ENCODE measurements at places on chromosomes 7 and 10.

- DNase-seq = no peak
Observed at GRCh38 chr10:112938808-112939482, 11.1 kb upstream of the TCF7L2 start.

- no peak for DNase-seq
Observed at GRCh38 chr10:58265249-58265648, 2.4 kb downstream of the IPMK start.

GRCh38 chr10:110059925-110060324, 52.1 kb downstream of the ADD3 start:
- no peak for DNase-seq

GRCh38 chr7:40015790-40016296, 65.8 kb downstream of the CDK13 start:
- no peak for DNase-seq

DNA sequence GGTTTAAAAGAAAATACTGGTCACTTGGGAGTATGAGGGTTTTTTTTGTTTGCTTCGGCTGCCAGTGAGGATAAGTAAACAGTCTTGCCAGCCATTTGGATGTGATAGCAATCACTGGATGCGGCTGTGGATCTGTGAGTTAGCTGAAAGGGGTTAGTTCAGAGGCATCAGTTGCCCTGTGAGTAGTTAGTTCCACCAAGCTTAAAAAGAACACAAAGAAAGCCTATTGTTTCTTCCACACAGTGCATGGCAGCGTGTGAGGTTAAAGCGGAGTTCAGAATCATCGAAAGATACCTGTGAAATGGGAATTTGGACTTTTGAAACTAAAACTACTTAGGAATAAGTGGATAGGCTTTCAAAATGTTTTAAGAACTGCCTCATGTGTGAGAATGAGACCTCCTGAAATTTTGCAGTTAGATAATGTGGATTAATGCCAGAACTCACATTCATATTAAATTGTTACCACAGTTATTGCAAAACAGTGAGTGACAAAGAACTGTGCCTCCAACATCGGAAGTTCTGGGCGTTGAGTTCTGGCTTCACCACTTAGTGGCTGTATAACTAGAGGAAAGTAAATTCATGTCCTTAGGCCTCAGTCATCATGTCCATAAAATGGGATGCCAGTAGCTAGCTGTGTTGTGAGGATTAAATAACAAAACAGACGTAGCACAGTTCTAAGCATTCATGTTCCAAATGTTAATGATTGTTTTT, 31.3 kb downstream of the KIAA1217 start:
- DNase-seq = no peak

GRCh38 chr7:17965603-17966002, 25.3 kb upstream of the SNX13 start:
- no peak for DNase-seq

DNA sequence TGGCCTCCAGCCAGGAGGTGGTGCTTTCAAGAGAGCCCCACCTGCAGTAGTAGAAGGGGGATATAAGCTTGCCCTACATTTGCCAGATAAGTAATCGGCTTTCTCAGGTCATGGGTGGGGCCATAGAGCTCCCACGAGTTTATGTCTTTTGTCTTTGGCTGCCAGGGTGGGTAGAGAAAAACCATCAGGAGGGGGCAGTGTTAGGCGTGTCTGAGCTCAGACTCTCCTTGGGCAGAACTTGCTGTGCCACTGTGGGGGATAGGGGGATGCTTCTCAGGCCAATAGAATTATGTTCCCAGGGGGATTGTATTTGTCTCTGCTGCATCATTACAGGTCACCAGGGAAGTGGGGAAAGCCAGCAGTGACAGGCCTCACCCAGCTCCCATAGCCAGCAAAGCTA, 12.3 kb upstream of the MRPS33 start:
- DNase-seq = no peak

- no peak for DNase-seq
Observed at GRCh38 chr10:114810926-114811325, 10.7 kb upstream of the FHIP2A start.

GRCh38 chr10:101894742-101895141, 51.1 kb upstream of the KCNIP2 start:
- no peak for DNase-seq

- DNase-seq = no peak
Observed at GRCh38 chr7:2813350-2814185, 30.5 kb downstream of the GNA12 start.

DNA sequence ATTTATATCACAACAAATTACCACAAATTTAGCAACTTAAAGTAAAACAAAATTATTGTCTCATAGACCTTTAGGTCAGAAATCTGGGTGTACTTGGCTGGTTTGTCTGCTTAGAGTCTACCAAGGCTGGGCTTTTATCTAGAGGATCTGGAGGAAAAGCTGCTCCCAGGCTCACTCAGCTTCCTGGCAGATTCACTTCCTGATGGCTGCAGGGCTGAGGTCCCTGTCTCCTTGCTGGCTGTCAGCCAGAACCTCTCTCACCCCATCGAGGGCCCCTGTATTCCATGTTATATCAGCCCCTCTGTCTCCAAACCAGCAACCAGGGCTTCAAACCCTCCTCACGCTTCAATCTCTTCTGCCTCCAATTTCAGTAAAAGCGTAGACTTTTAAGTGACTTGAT, 734.9 kb downstream of the NRG3 start:
- no peak for DNase-seq

DNA sequence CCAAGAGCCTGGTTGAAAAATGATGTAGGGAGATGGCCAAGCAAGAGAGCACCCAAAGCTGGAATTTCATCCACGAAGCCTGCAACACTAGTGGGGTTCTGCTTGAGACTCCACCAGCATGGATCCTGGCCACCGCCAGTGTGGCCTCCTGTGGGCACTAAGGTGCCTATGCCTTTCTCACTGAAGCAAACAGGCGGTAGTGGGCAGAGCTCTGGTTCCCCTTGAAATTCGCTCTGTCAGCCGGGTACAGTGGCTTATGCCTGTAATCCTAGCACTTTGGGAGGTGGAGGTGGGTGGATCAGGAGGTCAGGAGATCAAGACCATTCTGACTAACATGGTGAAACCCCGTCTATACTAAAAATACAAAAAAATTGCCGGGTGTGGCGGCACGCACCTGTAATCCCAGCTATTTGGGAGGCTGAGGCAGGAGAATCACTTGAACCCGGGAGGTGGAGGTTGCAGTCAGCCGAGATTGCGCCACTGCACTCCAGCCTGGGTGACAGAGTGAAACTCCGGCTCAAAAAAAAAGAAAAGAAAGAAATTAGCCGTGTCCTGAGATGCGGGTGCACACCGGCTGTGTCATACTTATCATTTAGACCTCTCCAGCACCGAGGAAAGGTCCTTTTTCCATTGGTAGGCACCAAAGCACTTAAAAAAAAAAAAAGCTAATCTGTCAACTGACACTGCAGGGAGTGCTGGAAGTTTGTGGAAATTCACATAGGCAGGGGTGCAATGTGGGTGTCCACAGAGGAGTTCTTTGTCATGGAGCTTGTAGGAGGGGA, 28.3 kb downstream of the CCM2 start:
- no peak for DNase-seq

DNA sequence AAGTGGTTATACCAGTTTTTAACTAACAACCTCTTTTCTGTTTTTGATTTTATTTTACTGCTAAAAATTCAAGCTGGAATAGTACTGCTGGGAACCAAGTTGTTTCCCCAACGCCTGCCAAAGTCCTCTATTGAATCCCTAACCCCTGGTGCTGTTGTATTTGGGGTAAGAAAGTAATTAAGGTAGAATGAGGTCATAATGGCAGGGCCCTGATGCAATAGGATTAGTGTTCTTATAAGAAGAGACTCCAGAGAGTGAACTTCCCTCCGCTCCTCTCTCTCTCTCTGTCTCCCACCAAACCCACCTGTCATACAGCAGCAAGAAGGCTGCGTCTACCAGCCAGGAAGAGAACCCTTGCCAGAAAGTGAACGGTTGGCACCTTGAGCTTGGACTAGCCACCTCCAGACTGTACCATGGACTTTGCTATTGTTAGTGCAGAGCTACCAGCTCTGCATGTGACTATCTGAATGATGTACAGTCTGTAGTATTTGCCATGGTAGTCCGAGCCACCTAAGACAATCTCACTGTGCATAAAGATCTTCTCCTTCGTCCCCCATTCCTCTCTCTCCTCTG, 86.5 kb upstream of the KLF6 start:
- DNase-seq = no peak

DNA sequence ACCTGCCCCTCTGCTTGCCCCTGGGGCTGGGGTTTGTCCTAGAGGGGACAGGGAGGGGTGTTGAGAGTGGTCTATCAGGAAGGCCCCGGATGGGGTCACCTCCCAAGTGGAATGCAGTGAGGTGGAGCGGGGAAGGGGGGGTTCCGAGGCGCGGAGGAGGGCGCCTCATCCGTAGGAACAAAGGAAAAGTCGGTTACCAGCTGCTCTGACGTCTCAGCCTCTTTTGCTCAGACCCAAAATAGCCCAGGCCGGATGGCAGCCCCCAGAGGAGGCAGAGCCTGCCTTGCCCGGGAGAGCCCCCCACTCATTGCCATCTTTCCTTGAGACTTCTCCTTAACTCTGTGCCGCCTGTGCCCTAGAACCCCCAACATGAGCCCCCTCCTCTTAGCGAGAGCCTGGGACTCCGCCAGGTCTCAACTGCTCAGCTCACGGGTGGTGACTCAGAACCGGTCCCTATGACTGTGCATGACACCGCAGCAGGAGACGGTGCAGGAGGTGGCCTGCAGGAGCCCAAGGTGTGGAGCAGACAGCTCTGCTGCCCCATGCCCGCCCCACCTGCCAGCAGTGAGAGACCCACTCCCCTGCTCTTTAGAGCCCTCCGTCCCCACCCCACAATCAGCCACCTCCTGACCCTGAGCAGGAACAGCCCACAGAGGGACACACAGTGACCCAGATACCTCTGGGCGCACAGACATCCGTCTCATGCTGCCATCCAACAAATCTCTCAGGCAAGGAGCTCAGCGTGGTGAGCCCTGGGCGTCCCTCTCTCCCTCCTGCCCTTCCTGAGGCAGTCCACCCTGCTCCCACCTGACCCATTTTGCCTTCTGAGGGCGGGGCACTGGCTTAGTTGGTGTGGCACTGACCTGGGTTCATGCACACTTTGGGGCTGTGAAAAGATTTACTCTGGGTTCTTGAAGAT, 13.1 kb downstream of the STX1A start:
- no peak for DNase-seq

DNA sequence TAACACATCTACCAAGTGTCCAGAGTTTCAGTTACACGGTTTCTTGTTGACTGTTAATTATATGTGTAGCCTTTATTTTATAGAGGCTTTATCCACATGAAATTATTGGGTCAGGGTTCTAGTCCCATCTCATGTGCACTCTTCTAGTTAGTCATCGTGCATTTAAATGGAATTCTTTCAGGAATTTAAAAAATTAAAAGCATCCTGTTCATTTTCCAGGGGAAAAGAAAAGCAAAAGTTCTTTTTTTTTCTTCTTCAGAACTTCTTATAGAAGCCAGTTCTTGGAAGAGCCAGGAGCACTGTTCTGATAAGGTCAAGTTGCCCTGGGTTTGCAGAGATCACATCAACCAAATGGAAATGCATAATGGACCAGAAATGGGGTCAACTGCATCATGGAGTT, 324.7 kb downstream of the INHBA start:
- no peak for DNase-seq
